Kidney (tissue), 22 donors: ENCODE measurements at places on chromosomes 5 and 9. TPM values are rescaled to one million over a fixed set of nuclear protein-coding genes. Genes with fewer than 3 reads are reported as not detected.

ZDHHC11B gene
- total RNA-seq, result 5.4 TPM

MRRF gene
- total RNA-seq, result 44.9 TPM

PLCXD3 gene
- 11.7 TPM for total RNA-seq

PTGS1 gene
- total RNA-seq, result 9.4 TPM

IL9 gene
- not detected for total RNA-seq

MCIDAS gene
- total RNA-seq, result 0.13 TPM

CCL27 gene
- total RNA-seq, result not detected

PAPPA gene
- 10.2 TPM for total RNA-seq
